HEK293T (cell line): ENCODE measurements at places on chromosomes 5 and 9.

- DNase-seq: no peak
Measured at GRCh38 chr9:119304555-119304954, 64.7 kb downstream of the BRINP1 start.

- DNase-seq: no peak
Measured at GRCh38 chr5:11038772-11039171, 277.7 kb upstream of the DAP start.

- DNase-seq: no peak
Measured at GRCh38 chr9:33161011-33161588, 6.0 kb downstream of the B4GALT1 start.

- no peak for DNase-seq
Measured at GRCh38 chr5:32499261-32499660, 54.7 kb upstream of the ZFR start.

- no peak for DNase-seq
Measured at GRCh38 chr5:150579462-150580400, 60.7 kb upstream of the SYNPO start.
